ENCODE measurements at places on chromosomes 2 and 18. TPM values are rescaled to one million over a fixed set of nuclear protein-coding genes. Genes with fewer than 3 reads are reported as not detected.

DNA sequence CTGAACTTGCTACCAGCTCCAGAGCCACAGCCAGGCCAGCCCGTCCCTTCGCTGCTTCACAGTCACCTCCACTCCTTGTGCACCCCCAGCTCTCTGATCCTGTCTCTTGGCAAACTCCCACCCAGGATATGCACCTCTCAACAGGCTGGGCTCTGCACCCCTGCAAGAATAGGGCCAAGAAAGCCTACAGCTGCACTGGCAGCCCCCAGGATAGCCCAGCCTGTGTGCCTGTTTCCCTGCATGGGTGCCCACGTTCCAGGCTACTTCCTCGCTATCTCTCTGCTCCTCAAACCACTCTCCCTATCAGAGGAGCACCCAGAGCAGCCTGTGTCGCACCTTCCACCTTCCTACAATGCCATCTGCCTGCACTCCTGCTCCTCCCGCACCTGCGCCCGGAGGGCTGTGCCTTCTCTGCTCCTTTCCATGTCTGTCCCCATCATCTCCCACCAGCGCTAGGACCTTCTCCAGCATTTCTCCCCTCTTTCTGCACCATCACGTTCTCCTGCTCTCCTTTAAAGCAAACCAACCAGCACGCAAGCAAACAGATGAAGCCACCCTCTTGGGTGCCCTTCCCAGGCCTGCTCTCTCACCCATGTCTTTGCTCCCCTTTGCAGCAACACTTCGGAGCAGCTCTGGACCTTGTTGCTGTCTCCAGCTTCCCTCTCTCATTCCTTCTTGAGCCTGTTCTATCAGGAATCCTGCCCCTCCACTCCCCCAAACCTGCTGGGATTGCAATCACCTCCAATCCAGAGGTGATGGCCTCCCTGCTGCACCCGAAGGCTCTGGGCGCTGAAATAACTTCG, 313.2 kb upstream of the HS6ST1 start:
- no peak for DNase-seq

DNA sequence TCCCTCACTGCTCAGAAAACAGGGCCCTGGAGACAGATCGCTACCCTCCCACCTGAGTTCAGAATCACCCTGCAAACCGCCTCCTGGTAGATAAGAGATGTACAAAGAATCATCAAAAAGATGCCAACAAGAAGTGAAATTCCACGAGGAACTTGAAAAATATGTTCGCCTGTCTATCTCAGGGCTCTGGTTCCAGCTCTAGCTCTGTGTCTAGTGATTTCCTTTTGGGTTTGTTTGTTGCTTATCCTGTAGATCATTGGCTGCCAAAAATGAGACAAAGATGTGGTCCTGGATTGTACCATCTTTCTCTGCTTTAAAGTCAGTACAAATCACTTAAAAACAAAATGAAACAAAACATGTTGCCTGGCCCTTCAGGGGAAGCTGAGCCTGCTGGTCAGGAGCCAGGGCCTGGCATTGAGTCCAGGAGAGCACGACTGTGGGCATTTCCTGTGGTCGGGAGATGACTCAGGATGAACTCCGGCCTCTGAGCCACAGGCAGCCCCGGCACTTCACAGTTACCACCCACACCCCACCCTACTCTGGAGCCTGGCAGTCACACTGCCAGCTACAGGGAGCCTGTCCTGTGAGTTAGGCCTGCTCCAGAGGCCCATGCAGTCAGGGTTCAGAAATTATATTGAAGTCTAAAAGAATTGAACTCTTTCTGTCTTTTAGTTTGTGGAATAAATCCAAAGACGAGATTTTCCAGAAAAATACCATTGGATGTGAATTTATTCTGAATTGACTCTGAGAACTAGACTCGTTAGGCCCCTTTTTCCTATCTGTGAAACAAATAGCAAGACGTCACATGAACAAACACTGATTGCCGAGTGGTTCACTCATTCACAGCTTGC, 8.0 kb upstream of the ITGB6 start:
- DNase-seq: peak; percentile 93

GRCh38 chr18:2169656-2170055, 401.6 kb downstream of the METTL4 start:
- DNase-seq: no peak

DNA sequence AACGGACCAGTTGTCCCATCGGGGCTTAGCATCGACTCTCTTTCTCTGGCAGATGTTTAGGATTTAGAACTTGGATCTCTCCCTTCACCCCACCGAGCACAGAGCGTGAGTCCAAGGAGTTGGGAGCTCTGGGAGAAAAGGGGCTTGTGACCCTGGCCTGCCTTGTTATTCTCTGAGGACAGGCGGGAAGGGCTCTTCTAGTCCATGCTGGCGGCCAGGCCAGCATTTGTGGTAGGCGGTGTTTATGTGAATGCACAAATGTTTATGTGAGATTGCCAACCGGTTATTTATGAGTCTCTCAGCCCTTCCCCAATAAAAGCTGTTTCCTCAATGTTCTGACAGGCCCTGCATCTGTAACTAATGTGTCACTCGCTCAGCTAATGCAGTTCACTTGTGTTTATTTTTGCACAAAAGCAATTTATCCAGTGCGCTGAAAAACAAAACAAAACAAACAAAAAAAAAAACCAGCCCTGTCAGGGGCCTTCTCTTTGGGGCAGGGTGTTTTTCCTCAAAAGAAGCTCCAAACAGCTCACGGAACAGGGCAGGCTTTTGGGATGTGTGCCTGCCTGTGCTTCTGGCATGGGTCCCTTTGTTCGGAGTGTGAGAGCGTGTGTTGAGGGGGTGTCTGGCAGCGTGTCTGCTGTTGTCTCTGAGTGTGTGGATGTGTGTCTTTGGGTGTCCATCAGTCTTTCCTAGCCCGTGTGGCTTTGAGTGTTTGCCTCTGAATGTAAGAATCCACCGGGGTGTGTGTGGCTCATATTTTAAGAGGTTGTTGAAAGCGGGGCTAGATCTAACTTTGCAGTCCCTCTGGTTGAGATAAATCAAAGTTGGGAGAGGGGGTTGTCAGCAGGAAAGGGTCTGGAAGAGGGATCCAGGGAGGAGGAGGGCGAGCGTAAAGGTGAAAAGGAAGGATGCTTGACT, 52.8 kb upstream of the HAAO start:
- peak; percentile 34 for DNase-seq

Gene CHRND
- not detected for total RNA-seq

GRCh38 chr2:211868996-211869533, 669.5 kb downstream of the ERBB4 start:
- no peak for DNase-seq

DNA sequence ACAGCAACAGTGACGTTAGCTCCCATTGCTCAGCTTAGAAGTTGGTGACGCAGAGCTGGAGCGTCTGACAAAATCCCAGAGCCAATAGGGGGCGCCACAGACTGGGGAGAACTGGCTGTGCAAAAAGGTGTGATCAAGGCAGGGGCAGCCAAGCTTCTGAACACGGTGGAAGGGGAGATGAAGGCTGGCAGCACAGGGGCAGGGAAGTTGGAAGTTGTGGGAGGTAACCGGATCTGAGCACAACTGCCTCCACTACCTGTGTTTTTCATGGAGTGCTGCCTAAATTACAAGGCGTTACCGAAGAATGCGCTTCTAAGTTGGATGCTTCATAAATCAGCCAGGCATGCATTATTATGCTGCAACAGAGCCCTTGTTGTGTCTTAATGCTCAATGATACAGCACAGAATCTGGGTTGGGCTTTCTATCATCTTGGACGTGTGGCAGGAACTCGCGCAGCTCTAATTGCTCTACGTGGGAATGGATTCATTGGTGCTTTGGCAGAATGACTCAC, 370.0 kb downstream of the SLC4A3 start:
- no peak for DNase-seq

DNA sequence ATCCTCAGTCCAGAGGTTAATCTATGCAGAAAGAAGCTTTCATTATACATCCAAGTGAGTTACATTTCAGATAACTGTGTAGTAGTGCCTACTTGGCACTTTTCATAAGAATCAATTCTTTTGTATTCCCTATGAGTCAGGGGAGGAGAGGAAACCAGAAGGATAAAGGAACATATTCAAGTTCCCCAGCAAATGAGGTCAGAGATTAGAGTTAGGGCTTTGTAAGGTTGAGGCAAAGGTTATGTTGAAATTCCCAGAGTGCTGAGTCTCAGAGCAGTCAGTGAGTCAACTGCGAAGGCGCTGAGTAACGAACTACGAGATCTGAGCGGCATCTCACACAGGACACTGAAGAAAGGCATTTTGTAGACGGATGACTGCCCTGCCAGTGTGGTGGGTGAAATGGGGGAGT, 25.1 kb upstream of the ME2 start:
- DNase-seq: peak; percentile 50

DNA sequence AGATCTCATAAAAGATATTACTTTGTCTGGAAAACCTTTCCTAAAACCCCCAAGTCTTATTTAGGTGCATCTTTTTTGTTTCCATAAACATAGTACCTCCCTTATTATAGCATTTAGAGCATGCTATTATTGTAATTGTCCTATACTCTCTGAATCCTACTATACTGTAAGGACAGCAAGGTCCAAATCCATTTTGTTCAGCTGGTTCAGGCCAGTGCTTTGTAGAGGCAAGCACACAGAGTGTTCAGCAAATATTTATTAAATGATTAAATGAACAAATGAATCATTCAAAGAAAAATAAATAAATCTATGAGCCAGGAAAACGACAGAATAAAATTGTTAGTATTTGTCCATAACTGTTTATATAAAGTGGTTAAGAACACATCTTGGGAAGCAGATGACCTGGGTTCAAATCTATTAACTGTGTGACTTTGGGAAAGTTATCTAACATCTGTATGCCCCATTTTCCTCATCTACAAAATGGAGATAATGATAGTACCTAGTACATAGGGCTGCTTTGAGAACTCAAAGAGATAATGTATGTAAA, 86.0 kb downstream of the COL3A1 start:
- no peak for DNase-seq

DNA sequence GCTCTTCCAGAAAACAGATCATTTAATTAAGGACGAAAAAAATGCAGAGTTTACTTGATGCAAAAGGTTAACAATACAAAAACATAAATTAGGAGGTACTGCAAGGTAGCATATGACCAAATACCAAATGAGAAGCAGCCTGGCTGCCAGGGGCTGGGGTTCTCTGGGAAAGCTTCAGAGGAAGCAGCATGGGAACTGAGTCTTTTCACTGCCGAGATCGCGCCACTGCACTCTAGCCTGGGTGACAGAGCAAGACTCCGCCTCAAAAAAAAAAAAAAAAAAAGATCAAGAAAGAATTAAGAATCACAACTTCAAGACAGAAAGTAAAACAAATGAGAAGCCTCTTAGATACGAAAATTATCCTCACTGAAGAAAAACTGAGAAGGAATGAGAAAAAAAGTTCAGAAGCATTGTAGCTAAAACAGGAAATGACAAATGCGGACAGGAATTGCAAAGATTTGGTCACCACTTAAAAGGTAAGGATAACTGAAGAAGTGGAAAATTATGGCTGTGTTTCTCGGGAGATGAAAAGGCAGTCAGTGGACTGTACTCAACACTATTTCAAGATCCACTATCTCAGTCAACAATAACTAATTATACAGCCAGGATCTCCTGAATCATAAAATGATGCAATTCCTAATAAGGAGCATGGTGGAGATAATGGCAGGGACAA, 4.3 kb downstream of the SEPTIN10 start:
- no peak for DNase-seq

GRCh38 chr18:35464831-35465279, 32.9 kb downstream of the INO80C start:
- DNase-seq: no peak

Gene CNOT9
- total RNA-seq: 32.7 TPM

Gene AQP4
- not detected for total RNA-seq

DNA sequence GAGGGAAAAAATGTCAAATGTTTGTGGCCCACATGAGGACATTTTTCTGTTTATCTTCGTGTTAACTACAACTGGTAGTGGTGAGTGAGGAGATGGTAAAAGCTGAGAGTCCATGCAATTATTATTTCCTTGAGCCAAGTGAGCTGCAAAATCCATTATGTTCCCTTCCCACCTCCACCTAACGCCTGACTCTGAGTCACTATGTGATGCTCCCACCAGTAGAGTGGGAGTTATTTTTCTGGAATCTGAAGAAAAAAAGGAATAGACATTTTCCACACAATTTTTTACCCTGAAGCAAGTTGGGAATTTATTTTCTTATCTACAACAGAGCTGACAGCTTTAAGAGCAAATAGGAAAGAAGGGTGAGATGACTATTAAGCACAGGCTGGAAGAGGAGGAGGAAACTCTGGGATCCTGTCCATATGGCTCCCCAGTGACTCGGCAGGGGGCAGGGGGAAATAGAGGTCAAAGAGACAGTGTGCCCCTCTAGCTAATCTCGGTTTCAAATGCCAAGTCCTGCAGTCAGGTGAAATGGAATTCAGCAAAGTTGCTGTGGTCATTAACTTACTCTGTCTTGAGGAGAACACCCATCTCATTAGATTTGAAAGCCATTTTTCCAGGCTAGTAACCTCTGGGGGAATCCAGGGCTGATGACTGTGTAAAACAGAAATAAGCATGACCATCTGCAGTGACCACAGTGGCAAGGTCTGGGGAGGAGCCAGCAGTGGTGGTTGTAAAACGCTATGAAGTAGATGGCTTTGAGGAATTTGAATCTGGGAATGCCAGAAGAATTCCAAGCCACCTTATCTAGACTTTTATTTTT, 463.9 kb downstream of the STK39 start:
- no peak for DNase-seq

DNA sequence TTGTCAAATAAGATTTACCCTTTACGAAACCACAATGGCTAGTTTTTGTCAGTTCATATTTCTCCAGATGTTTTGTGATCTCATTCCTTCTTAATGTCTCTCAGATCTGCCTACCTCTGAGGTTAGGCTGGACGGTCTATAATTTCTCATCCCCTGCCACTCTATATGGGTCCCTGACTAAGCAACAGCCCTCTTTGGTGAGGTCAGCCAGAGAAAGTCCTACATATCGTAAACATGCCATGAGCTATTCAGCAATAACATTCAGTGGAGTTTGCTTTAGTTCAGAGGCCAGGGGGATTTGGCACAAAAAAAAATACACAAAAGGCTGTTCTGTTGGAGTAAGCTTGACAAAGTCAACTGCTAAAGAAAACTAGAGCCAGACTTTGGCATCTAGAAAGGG, 192.1 kb upstream of the NCKAP5 start:
- no peak for DNase-seq

DNA sequence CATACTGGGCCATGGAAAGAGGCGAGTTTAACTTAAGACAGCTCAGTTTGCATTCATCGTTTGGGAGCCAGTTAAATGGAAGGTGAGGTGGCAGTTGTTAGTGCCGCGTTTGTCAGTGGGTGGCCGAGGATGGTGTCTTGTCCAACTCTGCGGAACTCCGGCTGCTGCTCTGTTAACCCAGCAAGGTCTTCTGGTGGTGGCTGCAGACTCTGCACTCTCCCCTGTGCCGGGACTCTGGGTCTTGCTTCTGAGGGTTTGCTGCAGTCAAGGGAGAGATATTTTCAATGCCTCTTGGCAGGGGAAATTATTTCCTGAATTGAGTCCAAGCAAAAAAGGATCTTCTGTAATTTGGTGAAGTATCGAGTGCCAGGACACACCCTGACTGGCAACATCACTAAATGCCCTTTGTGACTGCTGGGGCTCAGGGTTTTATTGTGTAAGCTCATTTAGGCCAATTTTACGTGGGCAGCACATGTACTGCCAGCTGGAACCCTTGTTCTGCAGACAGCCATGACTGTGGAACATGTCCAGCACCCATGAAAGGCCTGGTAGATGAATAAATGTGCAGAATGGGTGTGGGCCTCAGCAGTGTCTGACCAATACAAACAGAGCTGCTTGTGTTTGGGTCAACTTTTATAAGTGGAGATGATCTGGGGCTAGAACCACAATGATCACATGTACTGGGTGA, 58.1 kb downstream of the IL1R2 start:
- DNase-seq: peak; percentile 77

Gene B3GNT7
- 110 TPM for total RNA-seq
